ENCODE measurements at places on chromosomes 7 and 10.

DNA sequence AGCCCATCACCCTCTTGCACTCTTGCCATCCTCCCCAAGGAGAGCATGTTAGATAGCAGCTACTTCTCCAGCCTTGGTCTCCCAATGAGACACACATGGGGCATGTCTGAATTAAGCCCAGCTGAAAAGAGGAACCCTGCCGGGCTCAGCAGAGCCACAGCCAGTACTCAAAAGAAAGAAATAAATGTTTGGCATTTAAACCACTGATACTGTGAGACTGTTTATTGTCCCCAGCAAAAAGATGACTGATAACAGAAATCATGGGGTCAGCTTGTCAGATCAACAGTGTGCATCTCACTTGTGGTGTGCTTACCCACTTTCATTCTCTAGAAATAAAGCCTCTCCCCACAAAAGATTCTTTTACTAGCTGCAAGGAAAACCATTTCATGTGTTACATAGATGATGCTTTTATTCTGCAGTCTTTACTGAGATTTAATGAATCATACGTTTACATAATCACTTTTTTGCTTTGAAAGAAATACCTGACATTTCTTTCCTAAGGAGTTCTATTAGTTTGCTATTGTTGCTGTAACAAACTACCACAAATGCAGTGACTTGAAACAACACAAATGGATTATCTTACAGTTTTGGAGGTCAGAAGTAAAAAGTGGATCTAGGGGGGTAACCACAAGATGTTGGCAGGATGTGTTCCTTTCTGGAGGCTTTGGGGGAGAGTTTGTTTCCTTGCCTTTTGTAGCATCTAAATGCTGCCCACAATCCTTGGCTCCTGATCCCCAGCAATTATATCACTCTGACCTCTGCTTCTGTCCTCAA, 20.9 kb downstream of the ANKRD7 start:
- DNase-seq: no peak

GRCh38 chr10:76185471-76186301, 754.3 kb downstream of the LRMDA start:
- DNase-seq: no peak

GRCh38 chr10:46247181-46247475, 39.7 kb upstream of the ANTXRL start:
- no peak for DNase-seq

GRCh38 chr10:35387768-35388167, 51.5 kb downstream of the CCNY start:
- peak; percentile 28 for DNase-seq

GRCh38 chr10:11813177-11813576, 10.0 kb upstream of the PROSER2 start:
- no peak for DNase-seq

- no peak for DNase-seq
Measured at GRCh38 chr7:27581119-27581518, 81.6 kb downstream of the HIBADH start.

- no peak for DNase-seq
Measured at GRCh38 chr7:134359787-134360432, 43.2 kb upstream of the SLC35B4 start.

All from ELR (cell line).